ENCODE measurements at places on chromosomes 2 and 18. TPM values are rescaled to one million over a fixed set of nuclear protein-coding genes. Genes with fewer than 3 reads are reported as not detected.

The HOXD10 gene
- total RNA-seq, result not detected

The TXNDC2 gene
- total RNA-seq, result not detected

The CXCR1 gene
- not detected for total RNA-seq

The DES gene
- total RNA-seq, result not detected

The VSNL1 gene
- total RNA-seq, result not detected

The ALMS1 gene
- 15.4 TPM for total RNA-seq

The SOX11 gene
- not detected for total RNA-seq

The UCN gene
- total RNA-seq, result not detected

The RGPD3 gene
- not detected for total RNA-seq

The MEP1B gene
- total RNA-seq, result not detected

The ZNF396 gene
- total RNA-seq, result 0.72 TPM

The ACADL gene
- not detected for total RNA-seq

The DPYSL5 gene
- total RNA-seq, result not detected
